ENCODE measurements at places on chromosomes 7 and 10.

- DNase-seq = no peak
Measured at GRCh38 chr10:52400562-52400961, 86.5 kb downstream of the DKK1 start.

DNA sequence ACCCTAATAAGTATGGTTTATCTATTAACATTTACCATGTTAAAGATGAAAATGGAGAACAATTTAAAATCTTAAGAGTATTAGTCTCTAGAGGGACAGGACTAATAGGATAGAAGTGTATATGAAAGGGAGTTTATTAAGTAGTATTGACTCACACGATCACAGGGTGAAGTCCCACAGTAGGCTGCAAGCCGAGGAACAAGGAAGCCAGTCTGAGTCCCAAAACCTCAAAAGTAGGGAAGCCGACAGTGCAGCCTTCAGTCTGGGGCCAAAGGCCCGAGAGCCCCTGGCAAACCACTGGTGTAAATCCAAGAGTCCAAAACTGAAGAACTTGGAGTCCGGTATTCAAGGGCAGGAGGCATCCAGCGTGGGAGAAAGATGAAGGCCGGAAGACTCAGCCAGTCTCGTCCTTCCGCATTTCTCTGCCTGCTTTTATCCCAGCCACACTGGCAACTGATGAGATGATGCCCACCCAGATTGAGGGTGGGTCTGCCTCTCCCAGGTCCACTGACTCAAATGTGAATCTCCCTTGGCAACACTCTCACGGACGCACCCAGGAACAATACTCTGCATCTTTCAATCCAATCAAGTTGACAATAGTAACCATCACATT is 140.8 kb upstream of the FAM20C start:
- no peak for DNase-seq

GRCh38 chr10:78416031-78417011 is 382.7 kb downstream of the RPS24 start:
- no peak for DNase-seq

- no peak for DNase-seq
Measured at GRCh38 chr7:109003742-109004141, 434.1 kb downstream of the DNAJB9 start.

DNA sequence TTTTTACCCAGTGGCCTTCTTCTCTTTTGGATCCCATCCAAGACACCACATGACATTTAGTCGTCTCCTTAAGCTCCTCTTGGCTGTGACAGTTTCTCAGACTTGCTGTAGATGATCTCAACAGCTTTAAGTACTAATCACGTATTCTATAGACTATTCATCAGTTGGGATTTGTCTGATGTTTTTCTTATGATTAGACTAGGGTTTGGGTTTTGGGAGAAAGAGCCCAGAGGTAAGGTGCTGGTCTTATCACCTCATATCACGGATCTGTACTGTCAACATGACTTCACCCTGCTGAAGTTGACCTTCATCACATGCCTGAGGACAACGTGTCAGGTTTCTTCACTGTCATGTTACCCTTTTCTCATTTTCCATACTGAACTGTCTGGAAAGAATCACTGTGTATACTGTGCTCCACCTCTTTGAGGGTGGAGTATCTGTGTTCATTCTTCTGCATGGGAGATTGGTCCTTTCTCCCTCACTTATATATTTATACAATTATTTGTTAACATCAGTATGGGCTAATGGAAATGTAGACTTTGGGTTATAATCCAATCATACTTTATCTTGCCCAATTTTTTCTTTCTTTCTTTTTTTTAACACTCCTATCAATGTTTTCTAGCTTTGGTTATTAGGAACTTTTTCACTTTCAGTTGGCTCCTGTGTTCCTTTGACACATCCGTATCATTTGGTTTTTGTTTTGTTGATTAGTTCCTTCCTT is 6.4 kb upstream of the HKDC1 start:
- no peak for DNase-seq

GRCh38 chr7:4169455-4169854 is 512.6 kb upstream of the FOXK1 start:
- peak; percentile 14 for DNase-seq

DNA sequence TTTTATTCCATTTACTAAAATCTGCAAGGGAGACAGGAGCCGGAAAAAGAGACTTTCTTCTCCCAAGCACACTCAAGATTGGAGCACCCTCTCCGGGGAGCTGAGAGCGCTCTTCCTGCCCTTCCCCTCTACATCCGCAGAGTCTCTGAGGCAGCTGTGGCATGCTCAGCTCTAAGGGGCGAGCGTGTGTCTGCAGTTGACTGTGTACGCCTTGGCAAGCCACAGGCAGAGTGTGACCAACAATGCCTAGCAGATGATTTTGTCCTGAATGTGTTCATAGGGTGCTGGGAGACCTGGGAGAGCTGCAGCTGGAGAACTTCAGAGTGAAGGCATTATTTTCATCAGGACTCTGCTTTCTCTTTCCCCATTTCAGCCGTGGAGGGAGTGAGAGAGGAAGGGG is 20.7 kb downstream of the MTURN start:
- DNase-seq = peak; percentile 79

DNA sequence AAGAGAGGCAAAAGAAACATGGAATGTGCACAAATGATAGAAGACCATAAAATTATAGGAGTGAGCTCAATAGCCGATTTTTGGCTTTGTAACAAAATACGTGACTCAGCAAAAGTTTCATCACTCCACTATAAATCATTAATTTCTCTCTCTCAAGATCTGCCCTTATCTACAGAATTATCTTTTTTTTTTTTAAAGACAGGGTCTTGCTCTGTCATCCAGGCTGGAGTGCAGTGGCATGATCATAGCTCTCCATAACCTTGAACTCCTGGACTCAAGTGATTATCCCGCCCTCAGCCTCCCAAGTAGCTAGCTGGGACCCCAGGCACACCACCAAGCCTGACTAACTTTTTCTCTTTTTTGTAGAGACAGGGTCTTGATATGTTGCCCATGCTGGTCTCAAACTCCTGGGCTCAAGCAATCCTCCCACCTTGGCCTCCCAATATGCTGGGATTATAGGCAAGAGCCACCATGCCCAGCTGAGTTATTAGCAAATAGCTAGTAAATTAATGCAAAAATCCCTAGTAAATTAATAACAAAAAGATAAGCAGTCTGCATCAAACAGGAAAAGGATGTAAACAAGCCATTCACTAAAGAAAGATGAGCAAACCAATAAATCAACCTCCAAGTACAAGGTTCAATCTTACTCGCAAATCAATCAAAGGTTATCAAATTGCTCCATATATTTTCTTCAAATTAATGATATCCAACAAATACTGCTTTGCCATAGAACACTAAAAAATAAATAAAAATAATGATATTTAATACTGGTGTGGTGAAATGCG is 450.7 kb downstream of the PARD3 start:
- DNase-seq = no peak

GRCh38 chr7:18780266-18780665 is 284.7 kb downstream of the HDAC9 start:
- DNase-seq = no peak

- DNase-seq = peak; percentile 53
Measured at GRCh38 chr10:121216295-121216694, 365.1 kb downstream of the WDR11 start.

- DNase-seq = no peak
Measured at GRCh38 chr10:98265403-98266378, 2.3 kb downstream of the LOXL4 start.

GRCh38 chr7:5356751-5357119 is 66.9 kb downstream of the TNRC18 start:
- DNase-seq = no peak

DNA sequence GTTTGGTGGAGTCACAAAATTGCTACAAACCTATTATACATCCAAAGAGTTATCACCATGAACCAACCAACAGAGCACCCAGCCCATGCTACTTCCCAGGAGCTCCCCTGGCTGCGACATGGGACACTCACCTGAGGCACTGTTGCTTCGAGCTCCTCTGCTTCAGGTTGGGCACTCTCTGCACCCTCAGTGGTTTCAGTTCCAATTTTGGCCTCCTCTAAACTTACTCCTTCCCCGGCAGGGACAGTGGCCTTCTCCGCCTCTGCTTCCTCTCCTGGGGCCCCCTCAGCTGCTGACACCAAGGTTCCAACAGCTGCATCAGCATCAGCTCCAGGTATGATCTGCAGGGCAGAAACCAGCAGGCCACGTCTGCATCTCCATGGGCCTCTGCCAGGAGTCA is 120.4 kb upstream of the TARP start:
- DNase-seq = no peak

GRCh38 chr10:74123081-74123480 is 27.5 kb downstream of the AP3M1 start:
- DNase-seq = no peak

DNA sequence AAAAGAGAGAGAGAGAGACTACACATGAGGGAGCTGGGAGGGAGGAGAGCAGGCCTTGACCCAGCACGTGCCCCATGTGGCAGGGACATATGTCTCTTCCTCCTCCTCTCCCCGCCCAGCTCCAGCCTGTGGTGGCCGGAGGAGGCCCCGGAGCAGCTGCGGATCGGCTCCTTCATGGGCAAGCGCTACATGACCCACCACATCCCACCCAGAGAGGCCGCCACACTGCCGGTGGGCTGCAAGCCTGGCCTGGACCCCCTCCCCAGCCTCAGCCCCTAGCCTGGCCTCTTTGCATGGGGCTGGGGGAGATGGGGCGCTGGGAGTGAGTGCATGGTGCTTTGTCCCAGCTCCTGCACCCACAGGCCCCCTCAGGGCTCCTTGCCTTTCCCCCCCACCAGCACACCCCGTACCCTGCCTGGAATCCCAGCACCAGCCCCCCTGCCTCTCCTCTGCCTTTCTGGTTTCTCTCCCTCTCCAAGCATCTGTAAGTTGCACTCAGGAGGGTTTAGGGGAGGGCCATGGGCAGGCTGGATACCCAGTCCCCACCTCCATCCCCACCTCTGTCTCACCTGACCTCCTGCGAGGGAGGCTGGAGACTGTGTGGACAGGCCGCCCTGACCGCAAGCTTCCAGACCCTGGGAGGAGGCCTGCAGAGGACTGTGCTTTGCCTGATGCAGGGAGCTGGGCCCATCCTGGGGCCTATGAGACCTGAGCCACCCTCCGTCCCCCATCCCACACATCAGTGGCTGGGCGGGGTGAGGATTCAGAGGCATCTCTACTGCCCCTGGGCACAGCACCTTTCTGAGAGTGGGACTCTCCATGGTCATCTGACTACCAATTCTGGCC is 4.8 kb downstream of the UPK3B start:
- no peak for DNase-seq

GRCh38 chr7:121624958-121625357 is 228.8 kb upstream of the FAM3C start:
- peak; percentile 36 for DNase-seq

Measured in pons (tissue), 1 donor.